ENCODE measurements at places on chromosomes 3 and 15. TPM values are rescaled to one million over a fixed set of nuclear protein-coding genes. Genes with fewer than 3 reads are reported as not detected.

DNA sequence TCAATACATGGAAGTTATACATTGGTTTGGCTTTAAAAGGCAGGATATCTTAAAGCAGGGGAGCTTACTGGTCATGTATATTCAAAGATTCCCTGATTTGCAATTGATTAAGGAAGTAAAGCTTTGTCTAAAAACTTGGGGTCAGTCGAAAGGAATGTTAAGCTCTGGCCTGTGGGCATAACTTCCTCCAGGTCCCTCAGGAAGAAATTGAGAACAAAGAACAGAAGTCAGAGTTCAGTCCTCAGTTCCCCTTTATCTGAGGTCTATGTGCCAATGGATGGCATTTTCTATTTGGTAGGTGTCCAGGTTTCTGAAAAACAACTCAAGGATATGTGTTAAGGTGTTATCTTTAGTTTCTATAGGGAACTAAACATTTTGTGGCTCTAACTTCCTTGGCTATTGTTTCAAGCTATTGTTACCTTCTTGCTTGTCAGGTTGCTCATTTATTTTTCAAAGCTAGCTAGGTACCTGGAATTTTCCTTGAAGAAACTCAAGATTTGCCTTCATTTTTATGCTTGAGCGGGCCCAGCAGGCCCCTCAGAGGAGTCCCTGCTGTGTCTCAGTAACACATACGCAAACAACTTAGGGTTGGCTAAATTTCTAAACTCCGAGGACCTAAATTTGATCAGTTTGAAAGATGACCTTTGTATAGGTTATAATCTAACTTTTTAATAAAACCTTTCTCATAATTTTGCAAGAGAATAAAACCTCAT lies 135.0 kb upstream of the UBE2E2 start:
- no peaks in the 10 kb centered on the region for H3K4me1 ChIP-seq
- no peak overlapping the region for H3K27ac ChIP-seq
- H3K27me3 ChIP-seq = no peaks in the 10 kb centered on the region
- H3K36me3 ChIP-seq = no peaks in the 10 kb centered on the region
- no peak overlapping the region for H3K4me3 ChIP-seq
- DNase-seq = no peak

The C3orf70 gene
- total RNA-seq = 2.4 TPM

DNA sequence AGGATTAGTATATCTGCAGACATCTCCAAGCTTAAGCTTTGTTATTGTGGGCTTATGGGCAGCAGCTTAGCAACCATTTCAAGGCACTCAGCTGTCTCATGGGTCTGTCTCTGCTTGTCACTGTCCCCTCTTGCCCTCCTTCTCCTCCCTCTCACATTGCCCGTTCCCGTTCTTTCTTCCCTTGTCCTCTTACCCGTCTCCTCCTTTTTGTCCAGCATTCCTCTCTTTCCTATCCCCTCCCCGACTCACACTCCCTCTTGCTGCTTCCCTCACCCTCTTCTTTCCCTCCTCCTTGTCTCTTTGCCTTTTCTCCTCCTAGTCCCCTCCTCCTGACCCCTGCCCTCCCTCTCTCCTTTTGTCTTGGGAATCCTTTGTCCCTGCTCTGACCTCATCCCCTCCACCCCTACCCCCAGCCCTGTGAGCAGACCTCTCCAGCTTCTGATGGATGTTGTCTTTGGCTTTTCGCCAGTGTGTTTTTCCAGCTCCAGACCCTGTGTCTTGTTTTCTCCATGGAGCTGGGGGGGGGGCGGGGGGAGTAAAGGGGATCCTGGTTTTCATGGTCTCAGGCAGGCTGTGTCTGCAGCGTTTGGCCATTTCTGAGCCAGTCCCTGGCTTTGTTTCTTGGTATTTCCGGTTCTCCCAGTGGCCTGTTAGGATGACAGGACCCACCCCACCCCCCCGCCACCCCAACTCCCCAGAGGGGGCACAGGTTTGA lies 47.9 kb upstream of the TRAK1 start:
- no peaks in the 10 kb centered on the region for H3K36me3 ChIP-seq
- peak; percentile 87 for DNase-seq
- H3K4me3 ChIP-seq = peak overlapping the region; percentile 41
- no peaks in the 10 kb centered on the region for H3K27me3 ChIP-seq
- peak overlapping the region; percentile 30 for H3K27ac ChIP-seq

The IL20RB gene
- 0.22 TPM for total RNA-seq

DNA sequence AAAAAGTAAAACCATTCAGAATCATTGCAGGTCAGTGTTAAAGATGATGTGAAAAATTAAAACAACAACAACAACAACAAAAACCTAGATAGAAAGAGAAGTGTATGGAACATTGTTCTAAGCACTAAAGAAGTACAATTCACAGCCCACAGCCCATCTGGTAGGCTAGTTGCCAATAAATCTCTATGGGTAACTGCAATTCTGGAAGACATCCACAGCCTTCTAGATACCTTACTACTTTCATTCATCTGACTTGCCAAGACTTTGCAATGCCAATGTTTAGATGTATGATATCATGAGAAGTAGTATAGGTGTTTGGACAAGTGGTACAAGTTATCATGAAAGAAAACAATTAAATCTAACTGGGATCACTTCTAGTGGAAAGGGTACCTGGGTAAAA lies 198.6 kb downstream of the VGLL3 start:
- no peak overlapping the region for H3K4me3 ChIP-seq
- no peaks in the 10 kb centered on the region for H3K36me3 ChIP-seq
- no peaks in the 10 kb centered on the region for H3K4me1 ChIP-seq
- no peak for DNase-seq
- H3K27ac ChIP-seq = no peak overlapping the region

DNA sequence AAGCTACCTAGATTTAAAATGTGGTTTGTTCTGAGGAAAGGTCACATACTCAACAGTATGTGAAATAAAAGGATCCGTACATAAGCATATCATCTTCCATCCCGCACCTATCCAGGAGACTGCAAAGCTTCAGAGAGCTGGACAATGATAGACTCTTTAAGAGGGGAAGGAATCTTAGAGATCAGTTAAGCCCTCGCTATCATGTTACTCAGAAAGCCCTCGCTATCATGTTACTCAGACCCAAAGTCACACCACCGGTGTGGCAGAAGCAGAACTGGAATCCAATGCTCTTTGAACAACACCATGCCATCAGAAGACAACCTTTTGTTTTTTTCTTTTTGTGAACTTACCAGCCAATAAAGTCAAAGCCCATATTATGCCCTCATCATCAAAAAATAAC lies 5.8 kb downstream of the ANO10 start:
- no peak for DNase-seq
- H3K36me3 ChIP-seq = no peaks in the 10 kb centered on the region
- no peak overlapping the region for H3K4me3 ChIP-seq
- H3K27me3 ChIP-seq = no peaks in the 10 kb centered on the region

GRCh38 chr15:51992953-51993352 lies 21.4 kb upstream of the LEO1 start:
- no peak overlapping the region for H3K4me3 ChIP-seq
- no peaks in the 10 kb centered on the region for H3K36me3 ChIP-seq
- peak; percentile 77 for DNase-seq
- no peak overlapping the region for H3K27ac ChIP-seq
- no peaks in the 10 kb centered on the region for H3K27me3 ChIP-seq

The FETUB gene
- total RNA-seq = 2.1 TPM

DNA sequence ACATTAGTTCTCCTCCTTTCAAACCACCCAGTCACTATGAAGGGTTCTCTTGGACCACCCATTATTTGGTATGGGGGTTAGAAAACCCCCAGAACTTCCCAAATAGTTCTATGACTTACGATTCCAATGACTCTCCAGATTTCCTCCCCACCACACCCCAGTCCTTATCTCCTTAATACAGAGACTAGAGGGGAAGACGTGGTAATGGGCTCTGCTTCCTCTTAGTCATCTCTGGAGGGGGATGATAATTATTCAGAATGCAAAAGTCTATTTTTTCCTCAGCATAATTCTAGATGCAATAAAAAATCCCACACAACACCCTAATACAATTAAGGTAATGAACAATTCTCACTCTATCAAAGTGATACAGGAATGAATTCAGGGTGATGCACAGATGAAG lies 48.9 kb upstream of the CFAP161 start:
- no peak for DNase-seq
- no peaks in the 10 kb centered on the region for H3K4me1 ChIP-seq
- no peak overlapping the region for H3K27ac ChIP-seq
- H3K36me3 ChIP-seq = no peaks in the 10 kb centered on the region
- H3K4me3 ChIP-seq = no peak overlapping the region
- H3K27me3 ChIP-seq = no peaks in the 10 kb centered on the region

DNA sequence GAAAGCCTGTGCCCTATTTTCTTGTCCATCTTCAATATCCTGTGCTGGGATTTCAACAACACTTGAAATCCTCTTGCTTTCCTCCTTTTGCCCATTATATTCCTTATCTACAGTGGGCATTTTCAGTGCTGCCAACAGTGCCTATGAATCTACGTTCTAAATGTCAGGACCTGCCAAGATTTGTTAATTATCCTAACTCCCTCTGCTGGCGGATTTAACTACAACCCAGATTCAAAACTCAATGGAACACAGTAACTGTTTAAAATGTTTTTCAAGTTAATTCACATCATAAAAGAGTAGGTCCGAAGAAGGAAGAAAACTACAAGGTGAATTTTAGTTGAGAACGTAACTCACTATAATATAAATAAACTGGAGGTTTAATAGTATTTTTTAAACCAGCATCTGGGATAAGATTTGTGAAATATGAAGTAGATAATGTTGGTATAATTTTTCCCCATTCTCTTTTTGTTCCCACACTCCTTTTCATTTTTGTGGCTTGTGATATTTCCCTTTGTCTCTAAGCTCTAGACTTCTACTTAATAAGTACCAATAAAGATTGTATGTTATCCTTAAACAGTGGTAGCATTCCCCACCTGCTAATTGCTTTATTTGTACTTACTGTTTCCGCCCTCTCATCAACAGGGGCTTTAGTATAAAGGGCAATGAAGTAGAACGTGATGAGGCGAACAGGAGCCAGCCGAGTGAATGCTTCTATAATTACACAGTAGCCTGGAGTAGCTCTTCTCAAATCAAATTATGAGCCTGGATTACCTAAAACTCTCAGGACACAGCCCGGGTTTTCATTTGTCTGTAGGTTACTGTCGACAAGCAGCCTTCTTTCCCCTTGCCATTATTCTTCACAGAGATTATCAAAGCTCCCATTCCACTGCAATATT lies 302.5 kb upstream of the ATP11B start:
- no peak overlapping the region for H3K27ac ChIP-seq
- H3K36me3 ChIP-seq = no peaks in the 10 kb centered on the region
- H3K27me3 ChIP-seq = no peaks in the 10 kb centered on the region
- no peak overlapping the region for H3K4me3 ChIP-seq

DNA sequence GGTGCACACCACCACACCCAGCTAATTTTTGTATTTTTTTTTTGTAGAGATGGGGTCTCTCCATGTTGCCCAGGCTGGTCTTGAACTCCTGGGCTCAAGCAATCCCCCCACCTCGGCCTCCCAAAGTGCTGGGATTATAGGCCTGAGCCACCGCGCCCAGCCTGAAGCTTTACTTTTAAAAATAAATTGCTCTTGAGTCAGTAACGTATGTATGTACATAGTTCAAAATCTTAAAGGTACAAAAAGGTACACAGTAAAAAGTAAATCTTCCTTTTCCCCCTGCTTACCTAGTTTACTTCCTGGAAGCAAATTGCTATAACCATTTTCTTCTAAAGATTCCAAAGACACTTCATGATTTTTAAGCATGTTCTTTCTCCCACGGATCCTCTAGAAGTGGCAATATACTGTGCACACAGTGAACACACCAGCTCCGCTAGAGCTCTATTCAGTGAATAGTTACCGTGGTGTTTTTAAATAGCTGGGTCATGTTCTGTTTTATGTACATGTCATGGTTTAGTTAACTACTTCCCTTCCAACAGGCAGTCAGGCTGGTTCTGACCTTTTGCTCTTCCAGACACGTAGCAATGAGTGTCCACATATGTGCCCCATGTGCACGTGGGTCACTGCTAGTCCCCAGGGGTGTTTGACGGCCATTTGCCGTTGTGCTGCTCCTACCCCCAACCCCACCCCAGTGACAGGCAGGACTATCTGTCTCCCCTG lies 82.1 kb downstream of the EEFSEC start:
- no peak overlapping the region for H3K4me3 ChIP-seq
- no peaks in the 10 kb centered on the region for H3K27me3 ChIP-seq

The MYRIP gene
- total RNA-seq = 0.60 TPM

DNA sequence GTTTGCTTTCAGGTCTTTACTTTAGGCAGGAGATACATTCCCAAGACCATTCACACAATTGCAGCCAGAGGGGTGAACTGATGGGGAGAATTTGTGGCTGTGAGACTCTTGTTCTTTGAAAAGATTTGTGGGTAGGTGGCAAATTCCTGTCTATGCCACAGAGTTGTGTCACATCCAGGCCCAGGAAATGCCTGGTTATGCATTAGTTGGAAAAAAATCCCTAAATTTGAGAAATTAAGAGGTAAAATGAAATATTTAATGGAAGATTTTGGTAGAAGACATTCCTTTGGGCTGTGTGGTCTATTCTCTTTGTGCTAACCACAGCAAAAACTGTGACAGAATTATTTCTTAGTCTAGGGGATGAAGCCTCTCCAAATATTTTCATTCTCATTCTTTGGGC lies 28.8 kb downstream of the SAMMSON start:
- no peak overlapping the region for H3K27ac ChIP-seq
- H3K27me3 ChIP-seq = no peaks in the 10 kb centered on the region
- no peak overlapping the region for H3K4me3 ChIP-seq
- H3K4me1 ChIP-seq = no peaks in the 10 kb centered on the region
- no peak for DNase-seq

The REC114 gene
- not detected for total RNA-seq

DNA sequence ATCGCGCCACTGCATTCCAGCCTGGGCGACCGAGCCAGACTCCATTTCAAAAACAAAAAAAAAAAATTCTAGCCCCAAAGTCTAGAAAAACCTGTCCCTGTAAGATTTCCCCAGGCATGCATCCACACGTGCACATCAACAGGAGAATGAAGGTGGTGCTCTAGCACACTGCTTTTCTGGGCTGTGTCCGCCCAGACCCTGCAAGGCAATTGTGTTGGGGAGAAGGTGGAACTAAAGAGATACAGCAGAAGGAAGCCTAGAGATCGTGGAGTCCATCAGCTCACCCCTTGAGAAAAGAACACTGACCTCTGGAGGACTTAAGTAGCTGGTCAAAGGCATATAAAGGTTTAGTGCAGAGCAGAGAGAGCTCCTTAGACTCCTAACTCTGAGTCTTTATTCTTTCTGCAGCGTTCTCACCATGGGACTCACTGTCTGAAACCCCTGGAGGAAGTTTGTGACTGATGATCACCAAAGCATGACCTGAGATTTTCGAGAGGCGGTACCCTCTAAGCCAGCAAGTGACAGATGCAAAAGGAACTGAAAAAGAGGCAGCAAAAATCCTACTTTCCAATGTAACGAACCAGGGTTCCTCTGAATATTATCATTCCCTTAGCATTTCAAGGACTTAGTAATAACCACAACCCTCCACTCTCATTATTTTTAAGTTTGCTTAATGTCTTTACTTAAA lies 179.8 kb downstream of the MEX3B start:
- H3K36me3 ChIP-seq = no peaks in the 10 kb centered on the region
- no peak for DNase-seq
- H3K27me3 ChIP-seq = 0 out of 3 replicates have a peak, but pooled peaks cover 4% of the 10 kb centered on the region
- H3K4me3 ChIP-seq = no peak overlapping the region

Data from HepG2 (cell line).